ENCODE measurements at places on chromosomes 16 and 17.

DNA sequence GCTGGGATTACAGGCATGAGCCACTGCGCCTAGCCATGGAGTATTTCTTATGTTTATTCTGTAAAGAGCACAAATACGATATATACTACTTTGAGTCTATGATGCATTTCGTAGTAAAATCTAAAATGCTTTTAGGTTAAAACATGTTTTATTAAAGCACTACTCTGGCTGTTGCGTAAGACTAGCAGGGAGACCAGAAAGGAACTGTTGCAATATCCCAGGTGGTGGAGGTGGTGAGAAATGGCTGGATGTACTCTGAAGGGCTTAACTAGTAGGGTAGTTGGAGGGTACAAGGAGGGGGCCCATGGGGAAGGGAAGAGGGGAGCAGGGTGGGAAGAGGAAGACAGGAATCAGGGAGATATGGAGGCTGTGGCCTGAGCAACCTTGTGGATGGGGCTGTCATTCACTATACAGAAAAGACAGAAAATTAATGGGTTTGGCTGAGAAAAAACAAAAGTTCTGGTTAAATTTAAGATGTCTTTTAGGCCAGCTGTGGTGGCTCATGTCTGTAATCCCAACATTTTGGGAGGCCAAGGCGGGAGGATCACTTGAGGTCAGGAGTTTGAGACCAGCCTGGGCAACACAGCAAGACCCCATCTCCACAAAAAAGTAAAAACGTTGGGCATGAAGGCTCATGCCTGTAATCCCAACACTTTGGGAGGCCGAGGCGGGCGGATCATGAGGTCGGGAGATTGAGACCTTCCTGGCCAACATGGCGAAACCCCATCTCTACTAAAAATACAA lies 35.8 kb downstream of the ST3GAL2 start:
- DNase-seq, result no peak

DNA sequence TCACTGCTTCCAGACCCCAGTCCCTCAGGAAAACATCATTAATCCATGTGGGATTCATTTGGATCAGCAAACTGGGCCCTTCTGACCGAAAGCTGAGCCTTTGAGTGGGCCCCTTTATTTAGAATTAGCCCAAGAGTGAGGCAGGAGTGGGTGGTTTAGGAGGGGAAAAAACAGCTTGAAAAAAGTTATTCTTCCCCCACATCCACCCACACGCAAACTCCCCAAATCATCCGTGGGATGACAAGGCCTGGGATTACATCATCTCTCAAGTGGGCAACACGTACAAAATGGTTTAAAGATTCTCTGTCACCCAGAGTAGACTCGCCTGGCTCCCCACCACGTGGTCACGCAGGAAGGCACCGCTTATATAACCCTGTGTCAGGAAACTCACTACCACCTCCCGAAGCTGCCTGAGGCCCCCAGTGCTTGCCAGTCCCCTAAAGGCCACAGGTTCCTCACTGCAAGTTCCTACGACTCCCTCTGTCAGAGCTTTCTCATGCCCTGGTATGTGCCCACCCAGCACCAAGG lies 27.6 kb downstream of the GSG1L start:
- DNase-seq, result no peak

GRCh38 chr17:77019893-77020379 lies 120.8 kb upstream of the SEC14L1 start:
- no peak for DNase-seq

DNA sequence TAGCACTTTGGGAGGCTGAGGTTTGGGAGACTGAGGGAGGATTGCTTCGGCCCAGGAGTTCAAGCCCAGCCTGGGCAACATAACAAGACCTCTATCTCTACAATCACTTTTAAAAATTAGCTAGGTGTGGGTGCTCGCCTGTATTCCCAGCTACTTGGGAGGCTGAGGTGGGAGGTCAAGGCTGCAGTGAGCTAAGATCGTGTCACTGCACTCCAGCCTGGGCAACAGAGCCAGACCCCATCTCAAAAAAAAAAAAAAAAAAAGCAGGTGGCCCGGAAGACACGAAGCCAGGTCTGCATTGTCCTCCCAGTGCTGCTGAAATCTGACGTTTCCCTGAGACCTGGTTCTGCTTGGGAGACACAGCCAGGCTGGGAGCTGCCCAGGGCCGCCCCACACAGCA lies 18.8 kb upstream of the TIMP2 start:
- DNase-seq, result no peak

GRCh38 chr16:73093146-73094144 lies 45.5 kb upstream of the ZFHX3 start:
- DNase-seq, result no peak

DNA sequence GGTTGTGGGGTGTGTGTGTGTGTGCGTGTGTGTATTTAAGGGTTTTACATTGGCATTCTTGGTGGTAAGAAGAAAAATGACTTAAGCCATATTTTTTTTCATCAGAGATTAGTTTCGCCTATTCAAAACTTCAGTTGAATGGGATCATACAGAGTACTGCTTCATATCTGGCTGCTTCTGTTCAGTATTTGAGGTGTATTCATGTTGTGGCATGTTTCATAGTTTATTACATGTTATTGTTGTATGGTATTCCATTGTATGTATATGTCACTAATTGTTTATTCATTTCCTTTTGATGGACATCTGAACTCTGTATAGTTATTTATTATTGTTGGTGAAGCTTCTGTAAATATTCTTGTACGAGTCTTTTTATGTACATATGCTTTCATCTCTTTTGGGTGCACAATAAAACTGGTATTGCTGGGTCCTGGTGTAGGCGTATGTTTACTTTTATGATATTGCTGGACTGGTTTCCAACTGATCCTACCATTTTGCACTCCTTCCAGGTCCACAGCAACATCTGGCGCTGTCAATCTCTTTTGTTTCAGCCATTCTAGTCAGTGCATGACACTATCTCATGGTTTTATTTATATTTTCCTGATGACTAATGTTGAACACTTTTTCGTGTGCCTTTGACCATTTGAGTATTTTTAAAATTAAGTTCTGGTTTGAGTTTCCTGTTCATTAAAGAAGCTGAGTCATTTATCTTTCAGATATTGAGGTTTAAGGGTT lies 77.4 kb upstream of the MAF start:
- no peak for DNase-seq

GRCh38 chr17:64213995-64214811 lies 48.9 kb downstream of the TEX2 start:
- DNase-seq, result no peak

DNA sequence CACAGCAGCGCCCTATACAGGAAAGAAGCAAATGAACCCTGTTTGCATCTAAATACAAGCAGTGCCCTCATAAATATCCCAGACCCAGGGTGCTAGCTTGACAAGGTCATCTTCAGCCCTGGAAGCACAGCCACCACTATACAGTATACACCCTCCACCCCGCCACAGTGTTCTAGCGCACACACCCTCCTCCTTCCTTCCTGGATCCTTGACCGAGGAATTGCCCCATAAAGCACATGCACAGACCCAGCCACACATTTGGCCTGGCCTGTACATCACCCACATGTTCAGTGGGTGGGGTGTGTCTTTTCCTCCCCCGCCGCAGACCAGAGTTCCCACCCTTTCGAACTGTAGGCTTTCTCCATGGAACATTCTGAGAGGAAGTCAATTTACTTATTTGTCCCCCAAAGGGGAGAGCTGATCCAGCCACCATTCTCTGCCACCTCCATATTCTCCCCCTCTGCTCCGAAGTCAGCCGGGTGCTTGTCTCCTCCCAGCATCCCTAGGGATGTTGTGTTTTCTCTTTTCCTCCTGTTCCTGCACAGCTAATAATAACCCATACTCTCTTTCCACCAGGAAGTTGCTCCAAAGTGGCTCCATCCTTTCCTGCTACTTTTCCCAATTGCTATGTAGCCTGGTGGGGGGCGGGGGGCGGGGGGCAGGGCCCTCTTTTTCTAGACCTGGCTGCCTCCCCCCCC lies 6.6 kb downstream of the ABI3 start:
- no peak for DNase-seq

DNA sequence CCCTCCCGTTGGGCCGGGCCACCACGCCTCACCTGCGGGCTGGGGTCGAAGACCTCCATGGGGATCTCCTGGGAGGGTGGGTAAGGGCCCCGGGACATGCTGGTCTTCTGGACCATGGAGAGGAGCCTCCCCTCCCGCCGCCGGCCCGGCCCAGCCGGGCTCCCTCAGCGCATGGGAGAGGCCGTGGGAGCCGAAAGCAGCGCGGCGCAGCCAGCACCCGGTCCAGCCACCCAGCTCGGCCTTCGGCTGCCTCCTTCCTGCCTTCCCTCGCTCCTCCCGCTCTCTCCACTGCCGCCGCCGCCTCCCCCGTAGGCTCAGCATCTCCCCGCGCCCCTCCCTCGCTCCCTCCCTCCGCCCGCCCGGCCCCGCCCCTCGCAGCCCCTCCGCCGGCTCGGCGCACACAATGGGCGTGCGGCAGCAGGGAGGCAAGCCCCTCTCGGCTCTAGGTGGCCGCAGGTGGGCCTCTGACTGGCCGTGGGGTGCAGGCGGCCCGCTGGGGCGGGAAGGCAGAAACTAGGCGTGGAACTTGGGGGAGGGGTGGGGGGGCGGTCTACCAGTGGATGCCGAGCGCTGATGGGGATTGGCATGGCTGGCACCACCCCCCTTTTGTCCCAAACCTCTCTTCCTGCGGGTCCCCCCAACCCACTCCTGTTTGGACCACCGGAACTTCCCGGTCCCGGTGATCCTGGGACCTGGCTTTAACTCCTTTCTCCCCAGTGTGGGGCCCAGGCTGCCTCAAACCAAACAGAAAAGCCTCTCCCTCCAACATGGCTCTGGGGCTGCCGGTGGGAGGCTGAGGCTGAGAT lies at the start of gene CACNB1:
Gene CACNB1 (minus strand): TSS at position 290 of the 806 bp plus-strand sequence. CDS start 174 bp downstream, at position 116.
- DNase-seq, result peak; percentile 37

- DNase-seq, result no peak
Observed at GRCh38 chr17:61942085-61942484, 14.3 kb upstream of the INTS2 start.

DNA sequence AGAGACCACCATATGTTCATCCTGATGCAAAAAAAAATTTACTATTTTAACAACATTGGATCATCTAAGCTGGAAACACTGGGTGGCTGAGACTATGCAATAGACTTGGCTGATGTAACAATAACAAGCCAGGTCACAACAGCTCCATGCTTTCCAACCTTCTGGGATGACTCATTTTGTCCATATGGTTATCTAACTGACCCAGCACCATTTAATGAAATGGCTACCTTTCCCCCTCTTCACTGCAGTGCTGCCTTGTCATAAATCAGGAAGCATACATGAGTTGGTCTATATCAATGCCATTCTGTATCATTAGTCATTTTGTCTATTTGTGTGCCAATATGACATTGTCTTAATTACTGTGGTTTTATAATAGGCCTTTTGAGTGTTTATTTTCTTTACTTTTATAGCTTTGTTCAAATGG lies 217.6 kb upstream of the KCNJ16 start:
- no peak for DNase-seq

DNA sequence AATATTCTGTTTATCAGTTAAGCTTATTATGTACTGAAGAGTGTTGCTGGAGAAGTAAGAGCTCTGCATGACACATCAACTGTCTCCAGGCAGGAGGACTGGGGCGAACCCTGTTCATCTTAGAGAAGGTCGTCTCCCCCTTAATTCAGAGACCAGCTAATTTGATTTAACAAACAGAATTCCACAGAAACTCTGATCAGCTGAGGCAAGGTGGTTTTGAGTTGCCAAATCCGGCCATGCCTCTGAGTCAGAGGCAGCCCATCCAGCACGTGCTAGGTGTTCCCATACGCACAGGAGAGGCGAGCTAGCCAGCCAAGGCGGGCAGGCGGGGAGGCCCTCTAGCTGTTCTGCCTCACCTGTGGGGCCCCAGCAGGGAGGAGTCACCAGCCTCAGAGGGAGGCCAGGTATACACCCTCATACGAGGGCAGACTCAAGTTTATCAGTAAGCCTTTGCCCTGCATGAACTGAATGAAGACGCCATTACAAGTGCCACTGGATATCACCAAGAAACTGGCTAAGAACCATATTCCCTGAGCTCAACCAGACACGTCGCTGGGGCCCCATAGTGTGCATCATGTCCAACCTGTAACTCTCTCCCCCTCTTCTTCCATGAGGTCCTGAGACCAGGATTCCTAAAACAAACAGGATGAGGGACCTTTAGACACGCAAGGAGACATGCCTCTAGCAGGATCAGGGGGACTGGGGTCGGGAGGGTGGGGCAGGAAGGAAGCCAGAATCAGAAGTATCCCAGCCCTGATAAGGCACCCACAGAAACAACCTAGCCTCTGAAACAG lies 25.7 kb downstream of the STAT5A start:
- no peak for DNase-seq

GRCh38 chr17:4648741-4649140 lies 7.3 kb upstream of the ALOX15 start:
- DNase-seq, result no peak

DNA sequence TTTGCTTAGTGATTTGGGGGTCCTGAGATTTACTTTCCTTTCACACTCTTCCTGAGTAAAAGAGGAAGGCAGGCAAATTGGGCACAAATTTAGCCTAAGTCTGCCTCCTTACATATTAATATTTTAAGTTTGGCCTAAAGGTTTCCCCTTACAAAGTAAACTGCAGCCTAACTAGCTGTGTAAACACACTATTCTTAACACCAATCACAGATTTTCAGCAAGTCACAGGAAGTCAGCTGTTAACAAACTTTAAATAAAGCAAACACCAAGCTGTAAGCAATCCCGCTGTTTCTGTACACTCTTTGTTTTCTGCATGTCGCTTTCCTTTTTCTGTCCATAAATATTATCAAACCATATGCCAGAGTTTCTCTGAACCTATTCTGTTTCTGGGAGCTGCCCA lies 45.1 kb upstream of the ABCC11 start:
- no peak for DNase-seq

- DNase-seq, result no peak
Observed at GRCh38 chr17:45326626-45327025, 9.8 kb upstream of the MAP3K14 start.

GRCh38 chr16:21277927-21278706 lies at the start of gene CRYM:
TSS of gene CRYM (minus strand) at chr16:21278290. CDS start at chr16:21278251, 39 bp downstream.
- no peak for DNase-seq
